MV-4-11 (cell line): ENCODE measurements at places on chromosomes 6 and 20.

- no peak for DNase-seq
These were observed 79.5 kb downstream of the CDH4 start for GRCh38 chr20:61331543-61331942.

- DNase-seq, result peak; percentile 96
These were observed 86.2 kb upstream of the GPR6 start for GRCh38 chr6:109891924-109892323.

DNA sequence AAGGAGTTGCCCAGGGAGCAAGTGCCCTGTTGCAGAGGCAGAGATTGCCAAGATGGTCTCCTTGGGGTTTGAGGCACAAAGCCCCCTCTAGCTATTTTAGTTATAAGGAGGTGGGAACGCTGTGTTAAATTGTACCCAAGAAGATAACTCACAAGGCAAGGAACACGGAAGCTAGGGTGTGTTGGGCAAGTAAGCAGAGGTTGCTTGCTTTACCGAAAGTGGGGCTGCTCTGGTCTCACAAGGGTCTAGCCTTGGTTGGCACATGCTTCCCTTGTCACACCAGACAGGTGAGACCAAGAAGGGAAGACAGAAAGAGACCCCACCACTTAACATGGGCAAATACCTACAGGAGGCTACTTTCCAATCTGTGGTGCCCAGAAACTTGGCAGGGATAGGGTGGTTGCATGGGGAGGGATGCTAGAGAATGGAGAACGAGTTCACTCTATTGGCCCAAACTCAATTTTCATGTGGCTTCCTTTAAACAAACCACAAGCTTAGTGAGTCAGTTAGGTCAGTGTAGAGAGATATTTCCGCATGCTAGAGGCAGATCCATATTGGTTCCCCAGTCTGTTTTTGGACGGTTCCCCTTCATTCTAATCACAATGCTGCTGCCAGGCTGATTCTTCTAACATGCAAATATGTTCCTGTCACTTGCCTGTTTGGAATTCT is 42.4 kb downstream of the PLAGL1 start:
- peak; percentile 93 for DNase-seq

GRCh38 chr20:57464642-57465211 is 60.2 kb downstream of the CTCFL start:
- peak; percentile 88 for DNase-seq

DNA sequence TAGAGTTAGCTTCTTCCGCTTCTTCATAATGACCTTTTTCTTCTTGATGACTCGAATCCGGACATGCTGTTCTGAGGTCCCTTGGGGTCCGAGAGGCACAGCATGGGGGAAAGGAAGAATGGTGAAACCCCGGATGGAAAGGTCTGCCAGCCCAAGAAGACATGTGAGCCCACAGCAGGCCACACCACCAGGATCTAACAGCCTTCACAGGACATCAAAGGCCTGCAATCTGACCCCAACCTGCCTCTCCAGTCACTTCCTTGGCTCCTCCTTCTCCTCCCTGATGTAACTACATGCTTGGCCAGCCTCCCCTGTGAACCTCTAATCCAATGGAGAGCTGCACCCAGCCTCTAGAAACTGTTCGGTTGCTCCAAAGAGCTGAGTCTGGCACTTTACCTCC is 1.6 kb downstream of the CPXM1 start:
- DNase-seq, result peak; percentile 18

- DNase-seq, result no peak
These were observed 24.0 kb downstream of the CD40 start for GRCh38 chr20:46142124-46142523.
